NK-92 treated with Interleukin-12 subunit alpha and Interleukin-12 subunit beta, amount 100 ng/mL, for 24 hours (cell line): ENCODE measurements at places on chromosomes 5 and 9.

DNA sequence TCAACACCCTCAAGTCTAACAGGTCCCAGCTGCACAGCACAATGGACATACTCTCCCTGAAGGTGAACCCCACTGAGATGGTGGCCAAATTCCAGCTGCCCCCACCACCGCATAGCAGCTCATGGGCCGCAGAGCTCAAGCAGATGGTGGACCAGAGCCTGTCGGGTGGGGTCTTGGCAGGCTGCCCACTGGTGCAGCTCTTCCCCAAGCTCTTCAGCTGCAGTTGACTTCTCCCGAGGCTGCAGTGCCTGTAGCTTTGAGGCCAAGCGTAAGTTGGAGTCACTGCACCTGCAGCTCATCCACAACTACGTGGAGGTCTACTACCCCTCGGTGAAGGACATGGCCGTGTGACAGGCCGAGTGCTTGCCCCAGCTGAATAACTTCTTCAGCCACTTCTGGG is 56.6 kb upstream of the SPTLC1 start:
- DNase-seq = no peak

DNA sequence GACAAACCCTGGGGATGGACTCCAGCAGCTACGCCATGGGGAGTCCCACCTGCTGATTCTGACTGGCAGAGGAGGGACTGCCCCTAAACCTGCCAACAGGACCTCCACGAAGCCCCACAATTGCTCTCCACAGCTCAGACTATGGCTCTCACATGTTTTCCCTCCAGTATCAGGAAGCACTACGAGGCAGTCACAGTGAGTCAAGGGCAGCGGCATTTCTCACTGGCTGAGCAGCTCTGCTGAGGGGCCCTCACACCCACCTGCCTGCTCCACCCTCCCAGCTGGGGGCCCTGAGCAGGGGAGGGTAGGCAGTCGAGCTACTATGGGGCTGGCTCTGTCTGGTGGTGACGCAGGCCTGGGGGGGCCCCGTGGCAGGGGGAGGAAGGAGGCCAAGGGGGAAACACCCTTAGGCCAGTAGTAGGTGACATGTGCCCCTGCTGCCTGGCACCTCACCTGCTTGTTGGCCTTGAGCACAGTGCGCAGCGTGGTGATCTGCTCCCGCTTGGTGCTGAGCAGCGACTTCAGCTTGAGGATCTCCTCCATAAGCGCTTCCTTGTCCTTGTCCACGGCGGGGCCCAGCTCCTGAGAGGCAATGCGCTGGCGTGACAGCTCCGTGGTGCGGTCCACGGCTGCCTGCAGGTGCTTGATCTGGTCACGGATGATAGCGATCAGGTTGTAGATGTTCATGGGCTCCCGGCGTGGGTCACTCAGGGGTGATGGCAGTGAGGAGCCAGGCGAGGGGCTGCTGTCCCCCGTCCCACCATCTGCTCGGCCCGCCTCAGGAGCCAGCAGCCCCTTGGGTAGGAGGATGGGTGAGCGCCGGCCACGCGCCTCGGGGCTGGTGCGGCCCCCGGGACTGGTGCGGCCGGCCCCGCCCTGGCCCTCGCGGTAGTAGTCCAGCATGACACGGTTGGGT is 46.3 kb downstream of the BICD2 start:
- no peak for DNase-seq

DNA sequence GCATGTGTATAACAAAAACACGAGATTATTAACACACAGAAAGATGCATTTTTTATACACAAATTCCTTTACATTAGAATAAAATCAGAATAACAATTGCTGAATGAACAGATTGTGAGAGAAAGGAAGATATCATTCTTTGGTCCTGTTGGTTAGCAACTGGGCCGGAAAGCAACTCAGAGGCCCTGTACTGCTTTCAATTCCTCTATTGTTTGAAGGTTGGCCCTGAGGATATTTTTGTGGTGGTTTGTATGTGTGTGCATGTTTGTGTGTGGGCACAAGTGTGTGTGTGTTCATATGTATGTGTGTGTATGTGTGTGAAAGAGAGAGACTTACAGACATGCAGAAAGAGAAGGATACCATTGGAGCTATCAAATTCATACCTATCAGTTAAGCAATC is 356.8 kb upstream of the DMAC1 start:
- DNase-seq = no peak

- no peak for DNase-seq
Measured at GRCh38 chr9:136533775-136534157, 12.1 kb downstream of the NOTCH1 start.

GRCh38 chr9:76987594-76988200 is 31.8 kb upstream of the FOXB2 start:
- DNase-seq = no peak

GRCh38 chr9:27653246-27653645 is 80.0 kb upstream of the C9orf72 start:
- no peak for DNase-seq

DNA sequence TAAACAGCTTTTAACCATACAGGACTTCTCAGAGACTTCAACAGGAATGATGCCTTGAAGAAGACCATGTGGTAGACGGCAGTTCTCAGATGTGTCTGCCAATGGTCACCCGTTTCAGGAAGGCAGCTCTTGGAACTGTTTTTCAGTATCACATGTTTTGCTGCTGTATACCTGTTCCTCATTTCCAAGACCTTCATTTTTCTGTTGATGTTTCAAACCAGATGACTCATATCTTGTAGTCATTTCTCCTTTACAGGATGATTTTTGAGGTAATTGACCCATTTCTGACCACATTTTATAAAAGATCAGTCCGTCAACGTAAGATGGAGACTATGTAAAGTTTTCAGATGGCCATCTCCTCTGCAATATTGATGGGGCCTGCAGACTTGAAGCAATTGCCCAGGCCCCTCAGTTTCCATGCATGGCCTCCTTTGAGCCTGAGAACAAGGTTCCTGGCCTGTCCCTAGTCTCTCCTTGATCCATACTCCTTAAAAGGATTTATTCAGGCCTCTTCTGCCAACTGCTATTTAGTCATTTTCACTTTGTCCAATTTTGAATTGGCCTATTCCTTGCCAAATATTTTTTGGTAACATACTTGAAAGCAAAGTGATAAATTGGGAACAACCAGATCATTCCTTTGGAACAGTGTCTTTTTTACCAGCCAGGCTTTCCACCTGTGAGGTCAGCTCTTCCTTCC is 128.6 kb downstream of the PDZD2 start:
- DNase-seq = no peak

DNA sequence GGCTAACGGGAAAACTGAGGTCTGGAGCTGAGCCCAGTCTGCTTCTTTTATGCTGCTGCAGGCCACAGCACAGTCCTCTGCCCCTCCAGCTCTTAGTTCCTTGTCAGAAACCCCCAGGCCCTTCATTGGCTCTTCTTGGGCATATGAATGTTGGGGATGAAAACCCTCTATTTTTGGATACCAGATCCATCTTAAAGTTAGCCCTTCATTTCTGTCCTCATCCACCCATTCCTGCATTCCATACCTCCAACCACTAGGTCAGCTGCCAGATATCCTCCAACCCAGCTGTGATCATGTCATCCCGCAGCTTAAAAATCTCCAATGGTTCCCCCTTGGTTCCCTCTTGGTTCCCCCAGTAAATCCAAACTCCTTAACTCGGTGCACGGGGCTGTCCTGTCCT is 1.8 kb upstream of the SLC25A51 start:
- no peak for DNase-seq

- no peak for DNase-seq
Measured at GRCh38 chr9:92635760-92636159, 34.2 kb downstream of the IPPK start.

DNA sequence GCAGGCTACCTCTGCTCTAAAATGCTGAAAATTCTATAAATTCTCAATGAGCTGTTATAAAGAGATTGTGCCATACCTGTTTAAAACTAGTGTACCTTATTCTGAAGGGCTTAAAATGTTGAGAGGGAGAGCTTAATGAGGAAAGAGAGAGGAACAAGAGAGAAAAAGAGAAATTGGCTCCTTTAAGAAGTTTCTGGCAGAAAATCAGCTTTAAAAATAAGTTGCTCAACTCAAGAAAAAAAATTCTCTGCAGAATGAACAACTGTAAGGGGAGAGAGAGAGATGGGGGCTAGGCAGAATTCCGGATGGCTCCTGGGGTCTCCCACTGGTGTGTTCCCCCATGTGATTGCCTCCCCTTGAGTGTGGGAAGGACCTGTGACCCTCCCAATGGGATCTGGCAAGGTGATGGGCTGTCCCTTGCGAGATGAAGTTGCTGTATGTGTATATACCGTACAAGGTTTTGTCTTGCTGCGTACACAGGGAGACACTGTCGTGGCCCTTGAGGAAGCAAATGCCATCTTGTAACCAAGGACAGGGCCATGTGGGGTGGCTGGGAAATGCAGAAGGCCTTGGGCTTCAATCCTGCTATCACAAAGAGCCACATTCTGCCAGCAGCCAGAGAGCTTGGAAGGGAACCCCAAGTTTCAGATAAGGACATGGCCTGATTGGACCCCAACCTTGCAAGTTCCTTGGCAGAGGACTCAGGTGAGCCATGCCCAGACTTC is 64.3 kb upstream of the S1PR3 start:
- no peak for DNase-seq

DNA sequence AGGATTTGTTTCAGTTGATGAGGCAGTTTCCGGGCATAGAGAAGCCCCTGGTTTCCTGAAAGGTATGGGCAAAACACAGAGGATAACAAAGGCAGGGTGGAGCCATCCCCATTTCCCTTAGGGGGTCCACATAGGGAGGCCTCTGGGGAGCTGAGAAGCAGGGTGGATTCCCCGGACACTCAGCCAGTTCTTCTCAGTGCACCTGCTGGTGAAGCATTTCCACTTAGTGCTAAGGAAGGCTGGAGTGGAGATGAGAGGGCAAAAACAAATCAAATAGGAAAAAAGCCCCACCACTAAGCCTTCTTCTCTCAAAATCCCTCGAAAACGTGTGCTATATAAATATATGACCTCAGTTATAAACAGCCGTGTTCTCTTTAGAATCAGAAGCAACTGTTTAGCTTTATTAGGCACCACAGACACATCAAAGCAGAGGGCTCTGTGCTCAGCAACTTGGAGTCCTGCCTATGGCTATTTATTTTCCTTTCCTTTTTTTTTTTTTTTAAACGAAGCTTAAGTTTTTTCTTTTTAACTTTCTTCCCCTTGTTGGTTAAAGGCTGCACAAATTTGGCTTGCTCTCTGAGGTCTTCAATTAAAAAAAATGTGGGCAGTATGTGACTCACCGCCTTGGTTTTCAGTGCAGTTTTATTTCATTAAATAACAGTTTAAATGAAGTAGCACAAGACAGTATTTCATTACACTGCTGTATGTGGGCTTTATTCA is 67.7 kb downstream of the PRDM6 start:
- no peak for DNase-seq

GRCh38 chr9:82553654-82554366 is 509.1 kb downstream of the RASEF start:
- DNase-seq = no peak

GRCh38 chr9:92897323-92897722 is 19.5 kb upstream of the ZNF484 start:
- DNase-seq = no peak

DNA sequence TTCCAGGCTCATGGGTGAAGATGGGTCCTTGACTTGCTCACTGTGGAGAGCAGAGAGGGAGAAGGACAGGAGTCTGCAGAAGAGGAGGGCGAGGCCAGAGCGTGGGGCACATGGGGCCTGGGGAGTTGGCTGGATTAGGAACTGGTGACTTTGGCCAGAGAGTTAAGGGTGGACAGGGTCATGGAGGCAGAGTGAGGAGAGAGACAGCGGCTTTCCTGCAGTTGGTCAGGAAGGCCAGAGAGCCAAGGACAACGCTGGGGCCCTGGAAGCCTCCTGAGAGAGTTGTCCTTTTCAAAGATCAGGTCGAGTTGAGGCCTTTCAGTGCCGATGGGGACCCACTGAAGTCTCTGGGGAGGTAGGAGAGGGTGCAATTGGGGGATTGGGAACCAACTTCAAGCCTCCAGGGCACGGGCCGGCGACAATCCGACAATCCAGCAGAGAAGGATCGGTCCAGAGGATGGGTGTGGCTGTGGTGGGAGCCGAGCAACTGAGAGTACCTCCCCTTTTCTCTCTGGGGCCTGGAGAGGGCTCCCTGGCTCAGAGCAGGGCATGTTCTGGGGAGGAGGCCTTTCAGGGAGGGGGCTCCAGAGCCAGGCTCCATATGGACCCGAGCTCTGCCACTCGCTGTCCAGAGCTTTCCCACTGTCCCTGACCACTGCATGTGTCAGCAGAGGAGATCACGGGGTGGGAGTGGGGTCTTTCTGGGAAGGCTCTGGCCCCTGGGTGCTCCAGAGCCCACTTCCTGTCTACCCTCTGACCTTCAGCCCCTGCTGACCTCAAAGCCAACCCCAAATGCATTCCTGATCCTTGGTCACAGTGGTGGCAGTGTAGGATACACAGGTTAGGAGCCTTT is 7.5 kb upstream of the PHYHD1 start:
- DNase-seq = no peak

GRCh38 chr9:346111-346571 is 131.5 kb downstream of the DOCK8 start:
- no peak for DNase-seq

GRCh38 chr9:136054146-136054545 is 40.9 kb downstream of the NACC2 start:
- no peak for DNase-seq

GRCh38 chr5:132405646-132406045 is 36.1 kb downstream of the SLC22A5 start:
- no peak for DNase-seq

DNA sequence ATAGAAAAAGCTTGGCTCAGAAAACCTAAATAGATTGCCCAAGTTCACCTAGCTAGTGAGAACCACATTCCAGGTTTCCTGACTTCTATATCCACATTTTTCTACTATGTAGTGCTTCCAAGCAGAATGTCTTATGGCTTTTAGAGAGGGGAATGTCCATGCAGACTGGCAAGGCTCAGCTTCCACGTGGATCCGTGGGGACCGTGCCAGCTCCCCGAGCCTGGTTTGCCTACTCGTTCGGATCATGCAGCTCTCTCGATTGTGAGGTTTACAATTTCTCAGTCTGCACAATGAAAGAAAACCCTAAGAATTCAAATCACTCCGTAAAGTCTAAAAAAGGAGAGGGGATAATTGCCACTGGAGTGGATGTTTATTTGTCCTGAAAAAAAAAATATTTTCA is 256.5 kb upstream of the NR4A3 start:
- no peak for DNase-seq

- no peak for DNase-seq
Measured at GRCh38 chr5:160287378-160288051, 24.8 kb downstream of the CCNJL start.

DNA sequence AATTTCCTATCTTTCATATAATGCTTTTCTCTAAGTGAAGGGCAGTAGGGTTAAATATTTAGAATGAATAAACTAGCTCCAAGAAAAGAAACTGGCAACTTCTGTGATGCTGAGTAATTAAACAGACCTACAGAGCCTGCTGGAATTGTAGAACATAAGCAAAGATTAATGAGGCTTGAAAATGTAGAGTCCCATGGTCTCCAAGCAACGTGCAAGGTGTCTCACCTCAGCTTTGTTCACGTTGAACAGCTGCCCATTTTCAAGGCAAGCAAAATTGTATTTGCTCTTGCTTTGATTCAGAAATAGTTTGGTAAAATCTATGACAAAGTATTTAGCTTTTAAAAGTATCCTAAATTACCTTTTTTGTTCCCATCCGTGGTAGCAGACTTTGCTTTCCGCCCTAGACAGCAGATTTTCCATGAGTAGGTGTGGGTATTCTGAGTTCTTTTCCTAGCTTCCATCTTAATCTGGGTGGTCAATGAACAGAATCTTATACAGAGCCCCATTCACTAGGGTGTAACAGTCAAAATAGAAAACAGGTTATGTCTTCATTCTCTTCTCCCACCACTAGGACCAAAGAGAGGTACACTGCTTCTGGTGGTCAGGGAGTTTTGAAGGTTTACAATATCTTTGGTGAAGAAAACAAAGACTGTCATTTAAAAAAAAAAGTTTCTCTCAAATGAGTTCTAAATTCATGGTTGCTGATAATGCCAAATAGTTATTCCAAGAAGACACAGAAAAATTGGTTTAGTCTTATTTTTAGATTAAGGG is 52.1 kb upstream of the TYRP1 start:
- no peak for DNase-seq
